ENCODE measurements at places on chromosomes 5 and 9.

DNA sequence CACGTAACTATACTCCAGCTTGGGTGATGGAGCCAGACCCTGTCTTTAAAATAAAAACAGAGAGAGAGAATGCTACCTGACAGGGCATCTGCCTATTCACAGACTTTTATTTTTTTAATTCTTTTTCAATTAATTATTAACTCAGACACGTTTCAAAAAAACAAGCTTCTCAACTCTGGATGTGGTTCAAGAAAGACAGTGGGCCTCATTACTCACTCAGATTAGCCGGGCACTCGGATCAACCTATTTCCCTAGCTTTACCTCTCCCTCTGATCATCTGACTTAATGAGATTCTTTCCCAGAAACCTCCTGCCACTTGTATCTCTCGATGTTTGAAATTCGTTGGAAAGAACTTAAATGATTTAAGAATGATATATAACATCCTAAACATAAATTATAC is 134.1 kb downstream of the TRPM6 start:
- DNase-seq: no peak

- no peak for DNase-seq
Measured at GRCh38 chr5:17743580-17744435, 109.5 kb downstream of the TAF11L14 start.

DNA sequence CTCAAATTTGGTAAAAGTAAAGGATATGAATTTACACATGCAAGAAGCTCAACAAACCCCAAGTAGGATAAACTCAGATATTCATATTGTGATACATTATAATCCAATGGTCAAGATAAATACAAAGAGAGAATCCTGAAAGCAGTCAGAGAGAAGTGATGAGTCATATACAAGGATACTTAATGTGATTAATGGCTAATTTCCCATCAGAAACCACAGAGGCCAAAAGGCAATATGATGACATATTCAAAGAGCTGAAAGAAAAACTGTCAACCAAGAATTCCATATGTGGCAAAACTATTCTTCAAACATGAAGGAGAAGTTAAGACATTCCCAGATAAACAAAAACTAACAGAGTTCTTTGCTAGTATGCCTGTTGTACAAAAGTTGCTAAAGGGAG is 19.5 kb upstream of the IRF1 start:
- DNase-seq: no peak

DNA sequence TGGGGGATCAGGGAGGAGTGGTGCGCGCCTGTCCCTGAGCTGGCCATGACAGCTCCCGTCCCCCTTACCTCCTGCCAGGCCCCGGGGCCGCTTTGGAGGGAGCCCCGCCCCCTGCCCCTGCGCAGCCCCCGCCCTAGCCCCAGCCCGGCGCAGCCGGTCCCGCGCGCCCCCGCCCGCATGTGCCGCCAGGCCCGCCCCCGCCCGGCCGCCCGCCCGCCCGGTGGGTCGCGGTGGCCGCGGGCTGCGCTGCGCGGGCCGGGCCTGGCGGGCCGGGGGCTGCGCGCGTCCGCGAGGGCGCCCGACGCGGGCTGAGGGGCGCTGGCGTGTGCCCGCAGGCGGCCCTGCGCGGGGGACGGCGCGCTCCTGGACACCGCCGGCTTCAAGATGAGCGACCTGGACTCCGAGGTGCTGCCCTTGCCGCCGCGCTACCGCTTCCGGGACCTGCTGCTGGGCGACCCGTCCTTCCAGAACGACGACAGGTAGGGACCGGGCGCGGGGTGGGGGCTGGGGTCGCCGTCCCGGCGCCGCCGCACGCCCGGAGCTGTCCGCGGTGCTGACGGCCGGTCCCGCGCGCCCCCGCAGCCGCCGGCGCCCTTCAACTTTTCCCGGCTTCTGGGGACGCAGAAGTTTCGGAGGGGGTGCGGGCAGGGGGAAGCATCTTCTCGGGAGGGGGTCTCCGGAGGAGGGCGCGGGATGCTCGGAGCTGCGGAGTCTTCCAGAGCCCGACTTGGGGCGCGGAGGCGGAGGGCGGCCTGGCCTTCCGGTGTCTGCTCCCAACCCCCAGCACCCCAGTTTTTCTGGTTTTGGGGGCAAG is 12.5 kb downstream of the KCNT1 start:
- DNase-seq: no peak

DNA sequence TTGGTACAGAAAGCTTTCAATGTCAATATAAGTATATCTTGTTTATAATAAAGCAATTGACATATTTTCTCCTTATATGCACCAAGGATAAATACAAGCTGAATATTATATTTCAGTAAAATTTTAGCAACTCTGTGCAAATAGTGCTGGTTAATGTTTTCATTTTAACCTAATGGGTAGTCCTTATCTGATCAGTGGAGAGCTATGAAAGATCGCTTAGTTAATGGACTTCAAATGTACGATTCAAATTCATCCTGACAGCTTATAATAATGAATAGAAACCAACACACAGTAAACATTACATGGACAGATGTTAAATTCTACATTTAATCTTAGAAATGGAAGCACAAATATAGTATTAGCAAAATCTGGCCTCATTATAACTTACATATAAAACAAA is 1495.2 kb upstream of the C9orf72 start:
- DNase-seq: no peak

DNA sequence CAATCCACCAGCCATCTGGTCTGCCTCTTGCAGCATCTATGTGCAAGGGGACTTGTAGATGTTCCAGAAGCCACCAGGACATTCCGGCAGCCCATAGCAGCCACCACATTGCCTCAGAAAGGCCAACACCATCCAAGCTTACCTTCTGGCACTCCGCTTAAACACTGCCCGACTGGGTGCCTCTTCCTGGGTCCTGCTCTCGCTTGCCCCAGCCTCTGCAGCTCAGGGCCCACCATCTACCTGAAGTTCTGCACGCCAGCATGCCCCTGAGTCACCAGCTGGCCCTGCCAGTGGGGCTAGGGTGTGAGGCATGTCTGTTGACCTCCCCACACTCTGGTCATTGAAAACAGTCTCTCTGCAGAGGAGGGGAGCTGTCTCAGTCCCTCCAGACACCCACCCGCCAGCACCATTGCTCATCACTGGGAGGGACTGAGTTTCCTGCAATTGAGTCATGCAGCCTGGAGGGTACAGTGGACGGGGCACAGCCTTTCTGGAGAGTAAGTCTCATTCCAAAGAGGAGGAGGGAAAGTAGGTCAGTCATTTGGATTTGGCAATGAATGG is 16.9 kb upstream of the COL5A1 start:
- DNase-seq: no peak

- no peak for DNase-seq
Measured at GRCh38 chr5:156356238-156356637, 29.3 kb downstream of the SGCD start.

DNA sequence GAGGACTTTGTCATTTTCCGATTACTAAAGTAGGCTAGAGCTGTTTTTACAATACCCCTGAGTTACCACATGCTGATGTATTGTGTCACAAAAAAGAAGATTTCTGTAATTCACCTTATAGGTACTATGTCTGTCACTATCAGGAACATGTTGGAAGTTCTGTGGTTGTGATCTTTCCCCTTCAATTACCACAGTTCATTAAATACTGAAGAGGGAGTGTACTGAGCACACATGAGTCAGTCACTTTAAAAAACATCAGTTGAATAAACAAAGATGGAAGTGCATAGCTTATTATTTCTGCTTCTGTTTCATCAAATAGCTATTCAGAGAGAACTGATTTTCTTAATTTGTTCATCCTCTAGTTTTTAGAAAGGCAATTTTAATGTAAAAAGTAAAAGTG is 31.7 kb downstream of the AP3S1 start:
- DNase-seq: no peak

- DNase-seq: no peak
Measured at GRCh38 chr5:22063717-22064116, 789.4 kb downstream of the CDH12 start.

- no peak for DNase-seq
Measured at GRCh38 chr9:136254381-136255165, 9.0 kb upstream of the QSOX2 start.

- DNase-seq: peak; percentile 36
Measured at GRCh38 chr5:133316346-133317343, 264.8 kb downstream of the HSPA4 start.

DNA sequence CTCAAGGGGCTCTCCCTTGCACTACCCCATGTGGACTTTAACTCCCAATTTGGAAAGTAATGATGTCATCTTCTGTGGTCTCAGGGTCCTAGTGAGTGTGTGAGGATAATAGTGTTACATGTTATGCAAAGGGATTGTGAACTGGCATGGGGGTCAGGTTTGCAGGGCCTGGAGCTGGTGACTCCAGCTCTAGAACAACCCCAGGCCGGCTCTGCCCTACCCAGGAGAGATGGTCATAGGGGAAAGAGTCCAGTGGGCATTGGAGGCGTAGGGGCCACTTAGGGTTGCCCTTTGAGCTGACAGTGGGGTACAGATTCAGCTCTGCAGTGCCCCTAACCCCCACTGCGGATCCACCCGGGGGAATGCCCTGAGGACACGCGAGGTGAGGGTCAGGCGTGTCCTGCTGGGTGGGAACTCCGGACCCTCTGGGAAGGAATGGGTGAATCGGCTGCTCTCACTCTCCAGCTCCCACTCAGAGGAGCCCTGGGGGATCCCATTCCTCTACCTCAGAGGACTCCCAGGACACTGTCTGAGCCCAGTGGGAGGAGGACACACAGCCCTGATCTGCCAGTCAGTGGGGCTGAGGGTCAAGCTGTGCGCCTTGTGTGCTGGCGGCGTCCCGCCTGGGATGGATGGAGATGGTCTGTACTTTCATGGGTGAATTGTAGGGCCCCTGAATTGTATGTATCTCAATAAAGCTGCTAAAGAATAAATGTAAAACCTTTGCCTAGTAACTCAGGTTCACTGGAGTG is 2.5 kb upstream of the NKD2 start:
- DNase-seq: no peak

GRCh38 chr5:76974785-76975184 is 21.9 kb downstream of the CRHBP start:
- no peak for DNase-seq

- no peak for DNase-seq
Measured at GRCh38 chr9:36938617-36939016, 95.5 kb downstream of the PAX5 start.

- DNase-seq: no peak
Measured at GRCh38 chr5:31329715-31330114, 136.2 kb downstream of the CDH6 start.

- DNase-seq: no peak
Measured at GRCh38 chr5:171541341-171541776, 121.9 kb downstream of the FGF18 start.

DNA sequence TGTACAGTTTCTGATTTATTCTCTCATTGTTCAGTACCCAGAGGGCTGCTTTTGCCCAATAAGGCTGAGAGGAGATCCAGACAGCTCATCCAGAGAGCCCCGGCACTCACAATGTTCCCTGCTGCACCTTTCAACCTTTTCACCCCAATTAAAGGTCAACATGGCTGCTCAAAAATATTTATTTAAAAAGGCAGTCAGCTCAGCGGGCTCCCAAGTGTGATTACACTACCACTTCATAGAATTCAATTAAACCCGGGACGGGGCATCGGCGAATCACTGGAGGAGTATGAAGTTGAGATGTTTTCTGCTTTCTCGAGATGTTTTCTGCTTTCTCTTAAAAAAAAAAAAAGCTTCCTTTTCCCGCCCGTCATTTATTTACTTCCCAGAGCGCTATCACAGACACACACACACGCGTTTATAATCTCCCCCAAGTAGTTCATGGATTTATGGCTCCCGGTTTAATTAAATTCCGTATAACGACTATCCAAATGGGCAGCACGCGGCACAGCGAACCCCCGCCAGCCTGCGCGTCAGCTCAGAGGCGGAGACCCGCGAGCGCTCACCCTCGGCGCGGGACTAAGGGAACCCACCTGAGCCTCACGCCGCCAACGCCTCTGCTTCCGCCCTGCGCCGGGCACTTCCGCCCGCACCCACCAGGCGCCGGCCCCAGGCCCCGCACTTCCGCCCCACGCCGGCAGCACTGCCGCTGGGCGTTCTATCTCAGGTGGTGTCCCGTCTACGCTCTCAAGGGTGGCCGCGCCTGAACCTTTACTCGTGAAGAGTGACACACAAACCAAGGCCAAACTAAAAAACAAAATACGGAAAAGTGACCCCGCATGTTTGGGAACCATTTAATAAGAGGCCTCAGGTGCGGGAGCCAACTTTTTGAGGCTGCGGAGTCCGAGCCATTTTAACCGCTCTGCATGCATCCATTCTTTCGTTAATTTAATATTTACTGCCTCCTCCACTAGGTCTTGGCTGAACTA is at the start of gene C5orf63:
C5orf63 (minus strand) TSS at position 642 of the 986 bp plus-strand sequence. CDS start 14,507 bp downstream, outside the sequence.
- DNase-seq: peak; percentile 64

GRCh38 chr5:93070938-93071337 is 510.1 kb downstream of the NR2F1-AS1 start:
- no peak for DNase-seq

DNA sequence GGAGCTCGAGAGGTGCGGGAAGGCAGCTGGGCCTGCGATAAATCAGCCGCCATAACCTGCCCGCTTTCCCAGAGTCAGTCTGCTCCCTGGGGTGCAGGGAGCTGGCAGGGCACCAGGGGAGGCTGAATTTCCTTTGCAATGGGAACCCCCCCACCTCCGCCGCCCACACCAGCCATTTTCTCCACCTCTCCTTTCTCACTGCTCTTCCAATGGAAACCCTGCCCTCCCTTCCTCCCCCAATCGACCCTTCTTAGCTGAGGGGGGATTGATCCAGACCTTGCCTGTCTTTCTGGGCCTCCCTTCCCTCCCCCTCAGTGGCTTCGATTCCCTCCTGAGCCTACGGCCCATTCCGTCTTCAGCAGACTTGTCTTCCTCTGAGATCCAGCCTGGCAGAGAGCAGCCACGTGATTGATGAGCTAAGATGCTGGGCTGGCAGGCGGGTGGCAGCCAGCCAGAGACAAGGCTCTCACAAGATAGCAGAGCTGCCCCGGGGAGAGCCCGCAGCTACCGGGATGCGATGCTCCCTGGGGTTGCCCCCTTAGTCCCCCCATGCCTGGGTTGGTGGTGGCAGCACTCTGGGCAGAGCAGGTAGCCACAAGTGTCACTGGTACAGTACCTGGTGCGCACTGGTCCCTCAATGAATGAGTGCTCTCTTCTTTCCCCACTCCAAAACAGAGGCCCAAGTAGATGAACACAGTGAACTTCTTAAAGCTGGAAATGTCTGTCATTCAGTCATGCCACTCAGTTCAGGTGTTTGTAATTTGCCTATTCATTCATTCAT is 53.7 kb upstream of the FABP6 start:
- DNase-seq: peak; percentile 84

GRCh38 chr5:169650701-169651331 is 13.7 kb downstream of the DOCK2 start:
- no peak for DNase-seq

Data from D341Med (cell line).